Camera-type eye (tissue), 1 donor: ENCODE measurements at places on chromosomes 3 and 15. TPM values are rescaled to one million over a fixed set of nuclear protein-coding genes. Genes with fewer than 3 reads are reported as not detected.

Gene PRSS50
- total RNA-seq = 1.2 TPM

Gene PARP15
- total RNA-seq = 0.82 TPM

Gene NDUFB4
- 34.7 TPM for total RNA-seq

Gene TM4SF1
- 86.8 TPM for total RNA-seq

Gene SLC22A14
- 0.16 TPM for total RNA-seq

Gene SPPL2A
- total RNA-seq = 83.6 TPM

Gene MOBP
- total RNA-seq = not detected

Gene XIRP1
- total RNA-seq = 4.5 TPM

Gene PAK6
- total RNA-seq = 5.4 TPM
